ENCODE measurements at places on chromosomes 7 and 10. TPM values are rescaled to one million over a fixed set of nuclear protein-coding genes. Genes with fewer than 3 reads are reported as not detected.

AGAP6 gene
- total RNA-seq = 21.6 TPM

- no peaks in the 10 kb centered on the region for H3K27me3 ChIP-seq
- no peak overlapping the region for H3K27ac ChIP-seq
- DNase-seq = no peak
- H3K4me1 ChIP-seq = no peaks in the 10 kb centered on the region
- H3K4me3 ChIP-seq = no peak overlapping the region
Measured at GRCh38 chr7:96388166-96388565, 66.3 kb upstream of the SLC25A13 start.

GRCh38 chr7:47253650-47254080, 328.2 kb downstream of the TNS3 start:
- no peak overlapping the region for H3K4me3 ChIP-seq
- H3K27me3 ChIP-seq = peaks cover 25% of the 10 kb centered on the region
- peaks cover 17% of the 10 kb centered on the region for H3K4me1 ChIP-seq
- no peak for DNase-seq
- H3K27ac ChIP-seq = no peak overlapping the region

DNA sequence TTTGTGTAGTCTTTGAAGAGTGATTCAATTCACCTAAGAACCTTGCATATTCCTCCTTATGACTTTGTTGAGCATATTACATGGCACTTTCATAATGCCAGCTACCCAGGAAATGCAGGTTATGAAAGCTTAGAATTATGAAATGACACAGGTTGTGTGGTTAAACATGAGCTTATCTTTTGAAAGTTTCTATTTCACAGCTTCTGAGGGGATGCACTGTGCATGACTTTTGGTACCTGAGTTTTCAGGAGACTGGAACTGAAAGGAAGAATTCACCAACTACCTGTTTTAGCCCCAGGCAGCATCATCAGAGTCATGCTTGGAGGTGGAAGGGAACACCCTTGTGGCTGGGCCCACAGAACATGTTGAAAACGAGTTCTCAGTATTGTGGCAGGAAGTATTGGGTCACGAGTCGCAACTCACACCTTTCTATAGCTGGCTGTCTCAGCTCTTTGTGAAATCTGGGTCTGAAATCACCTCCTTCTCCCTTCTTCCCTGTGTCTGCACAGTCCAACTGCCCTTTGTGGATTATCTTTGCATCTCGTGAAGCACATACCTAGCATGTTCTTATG, 228.2 kb downstream of the PTEN start:
- H3K27me3 ChIP-seq = no peaks in the 10 kb centered on the region
- DNase-seq = peak; percentile 71
- no peaks in the 10 kb centered on the region for H3K36me3 ChIP-seq
- peaks cover 24% of the 10 kb centered on the region for H3K4me1 ChIP-seq
- H3K27ac ChIP-seq = peak overlapping the region; percentile 74

GRCh38 chr10:90087197-90088023, 386.0 kb downstream of the KIF20B start:
- no peak overlapping the region for H3K27ac ChIP-seq
- no peaks in the 10 kb centered on the region for H3K36me3 ChIP-seq
- no peaks in the 10 kb centered on the region for H3K4me1 ChIP-seq
- H3K27me3 ChIP-seq = no peaks in the 10 kb centered on the region

- H3K4me3 ChIP-seq = no peak overlapping the region
- no peak for DNase-seq
- H3K36me3 ChIP-seq = no peaks in the 10 kb centered on the region
- H3K27ac ChIP-seq = no peak overlapping the region
Measured at GRCh38 chr7:102874166-102874829, 38.5 kb upstream of the LRRC17 start.

CYP2C19 gene
- not detected for total RNA-seq

DNA sequence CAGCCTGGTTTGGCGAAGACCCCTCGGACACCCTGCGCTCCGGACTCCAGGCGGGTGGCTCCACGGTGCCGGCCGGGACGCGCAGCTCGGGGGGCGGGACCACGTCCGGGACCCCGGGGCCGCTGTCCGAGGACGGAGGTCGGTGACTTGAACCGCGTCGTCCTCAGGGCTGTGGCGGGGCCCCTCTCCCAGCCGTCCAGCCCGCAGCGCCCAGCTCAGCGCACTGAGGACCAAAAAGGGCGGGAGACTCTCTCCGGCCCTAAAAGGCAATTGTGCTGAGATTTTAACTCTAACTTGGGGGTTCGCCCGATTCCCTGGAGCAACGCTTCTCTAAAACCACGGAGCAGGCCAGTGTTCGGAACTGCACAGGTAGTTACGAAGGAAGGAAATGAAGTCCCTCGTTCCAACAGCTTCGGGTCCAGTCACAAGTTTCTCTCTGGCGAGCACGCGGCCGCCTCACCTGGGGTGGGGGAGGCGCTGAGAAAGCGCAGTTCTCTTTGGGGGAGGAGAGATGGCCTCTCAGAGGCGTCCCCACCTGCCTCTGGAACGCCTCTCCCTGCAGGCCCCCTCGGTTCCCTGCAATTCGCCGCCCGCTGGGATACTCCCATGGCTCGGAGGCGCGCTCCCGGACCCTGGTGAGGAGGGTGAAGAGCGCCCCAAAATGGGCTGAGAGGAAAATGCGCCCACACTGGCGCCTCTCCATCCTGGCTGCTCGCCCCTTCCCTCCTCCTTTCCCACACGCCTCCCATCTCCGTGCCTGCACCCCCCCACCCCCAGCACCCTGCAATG, 352.7 kb downstream of the DNAJB6 start:
- no peak for DNase-seq
- H3K4me1 ChIP-seq = peaks cover 12% of the 10 kb centered on the region
- H3K27ac ChIP-seq = no peak overlapping the region
- H3K36me3 ChIP-seq = no peaks in the 10 kb centered on the region

DNA sequence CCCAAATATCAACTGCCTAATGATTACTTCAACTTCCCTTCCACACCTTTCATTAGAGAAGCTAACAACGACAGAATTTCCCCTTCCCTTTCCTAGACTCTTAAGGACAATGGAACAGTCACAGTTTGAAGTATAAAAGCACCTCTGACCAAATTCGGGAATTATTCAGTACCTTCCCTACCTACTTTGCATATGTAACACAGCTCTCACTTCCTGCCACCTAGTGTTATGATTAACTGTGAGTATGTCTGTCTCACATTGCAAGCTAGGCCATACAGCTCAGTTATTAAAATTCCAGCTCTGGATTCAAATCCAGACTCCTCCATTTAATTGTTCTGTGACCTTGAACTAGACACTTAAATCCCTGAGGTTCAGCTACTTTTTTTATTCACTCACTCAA, 44.8 kb upstream of the HPSE2 start:
- no peak overlapping the region for H3K27ac ChIP-seq
- H3K4me1 ChIP-seq = no peaks in the 10 kb centered on the region
- H3K4me3 ChIP-seq = no peak overlapping the region
- H3K36me3 ChIP-seq = no peaks in the 10 kb centered on the region

Measured in T-cell (primary cell).